IMR-90 (cell line): ENCODE measurements at places on chromosomes 11 and 22. TPM values are rescaled to one million over a fixed set of nuclear protein-coding genes. Genes with fewer than 3 reads are reported as not detected.

- DNase-seq = no peak
Observed at GRCh38 chr11:102932678-102933077, 22.9 kb downstream of the MMP13 start.

DNA sequence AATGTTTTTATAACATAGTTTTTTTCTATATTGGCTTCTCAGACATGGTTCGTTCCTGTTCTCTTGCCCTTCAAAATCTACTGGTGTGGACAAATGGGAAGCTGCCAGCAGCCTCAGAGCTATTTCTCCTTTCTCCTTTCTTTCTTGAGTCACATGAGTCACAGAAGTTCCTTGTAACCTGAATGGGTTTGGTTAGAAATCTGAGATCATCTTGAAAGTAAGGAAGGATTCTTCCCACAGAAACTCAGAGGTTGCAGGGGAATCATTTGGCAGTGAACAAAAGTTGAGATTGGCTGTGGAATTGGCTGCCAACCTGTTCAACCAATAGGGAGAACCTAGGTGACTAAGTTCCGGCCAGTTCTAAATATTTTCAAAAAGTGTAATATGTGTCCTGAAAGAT is 12.5 kb downstream of the PLET1 start:
- peak; percentile 89 for DNase-seq

- DNase-seq = no peak
Observed at GRCh38 chr11:35712533-35712932, 50.0 kb downstream of the TRIM44 start.

DNA sequence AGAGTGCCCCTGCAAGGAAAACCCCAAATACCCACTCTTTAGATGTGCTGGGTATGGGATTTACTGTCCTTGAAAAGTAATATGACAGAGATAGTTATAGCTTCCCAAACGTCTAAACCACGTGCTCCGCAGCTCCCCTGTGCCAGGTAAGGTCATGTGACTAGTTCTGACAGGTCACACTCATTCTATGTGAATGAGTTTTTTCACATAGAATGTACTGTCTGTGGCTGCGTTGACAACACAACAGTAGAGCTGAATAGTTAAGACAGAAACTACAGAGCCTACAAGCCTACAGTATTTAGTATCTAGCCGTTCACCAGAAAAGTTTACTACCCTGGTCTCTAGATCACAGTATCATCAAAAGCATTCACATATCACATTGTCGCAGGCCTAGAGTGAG is 236.2 kb downstream of the ETS1 start:
- DNase-seq = no peak

- DNase-seq = no peak
Observed at GRCh38 chr11:15912291-15912690, 444.1 kb downstream of the SOX6 start.

GRCh38 chr11:118105657-118106305 is 19.0 kb upstream of the SMIM35 start:
- DNase-seq = no peak

- DNase-seq = no peak
Observed at GRCh38 chr22:19849835-19850762, 4.6 kb downstream of the GNB1L start.

DNA sequence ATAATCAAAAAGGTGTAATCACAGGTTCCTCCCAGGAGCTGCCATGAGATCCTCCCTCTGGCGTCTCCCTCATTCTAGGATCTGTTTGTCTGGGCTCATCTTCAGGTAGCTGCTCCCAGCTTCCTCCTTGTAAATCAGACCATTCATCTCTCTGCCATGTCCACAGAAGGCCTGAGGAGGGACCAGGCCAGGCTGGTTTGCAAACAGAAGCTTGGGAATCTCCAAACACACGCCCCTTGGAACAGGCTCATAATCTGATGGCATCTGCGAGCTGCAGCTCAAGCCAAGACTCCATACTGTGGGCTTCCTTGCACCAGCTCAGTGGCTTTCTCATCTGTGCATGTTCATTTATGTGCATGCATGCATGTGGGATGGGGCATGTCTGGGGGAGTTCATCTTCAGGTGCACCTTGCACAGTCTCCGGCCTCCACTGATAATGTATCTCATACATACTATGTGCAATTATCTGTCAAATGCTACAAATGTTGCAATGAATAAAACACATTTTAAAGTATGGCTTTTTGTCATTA is 134.9 kb downstream of the NXPE2 start:
- no peak for DNase-seq

GRCh38 chr11:124898263-124898680 is 607 bp upstream of the ROBO4 start:
- peak; percentile 94 for DNase-seq

DNA sequence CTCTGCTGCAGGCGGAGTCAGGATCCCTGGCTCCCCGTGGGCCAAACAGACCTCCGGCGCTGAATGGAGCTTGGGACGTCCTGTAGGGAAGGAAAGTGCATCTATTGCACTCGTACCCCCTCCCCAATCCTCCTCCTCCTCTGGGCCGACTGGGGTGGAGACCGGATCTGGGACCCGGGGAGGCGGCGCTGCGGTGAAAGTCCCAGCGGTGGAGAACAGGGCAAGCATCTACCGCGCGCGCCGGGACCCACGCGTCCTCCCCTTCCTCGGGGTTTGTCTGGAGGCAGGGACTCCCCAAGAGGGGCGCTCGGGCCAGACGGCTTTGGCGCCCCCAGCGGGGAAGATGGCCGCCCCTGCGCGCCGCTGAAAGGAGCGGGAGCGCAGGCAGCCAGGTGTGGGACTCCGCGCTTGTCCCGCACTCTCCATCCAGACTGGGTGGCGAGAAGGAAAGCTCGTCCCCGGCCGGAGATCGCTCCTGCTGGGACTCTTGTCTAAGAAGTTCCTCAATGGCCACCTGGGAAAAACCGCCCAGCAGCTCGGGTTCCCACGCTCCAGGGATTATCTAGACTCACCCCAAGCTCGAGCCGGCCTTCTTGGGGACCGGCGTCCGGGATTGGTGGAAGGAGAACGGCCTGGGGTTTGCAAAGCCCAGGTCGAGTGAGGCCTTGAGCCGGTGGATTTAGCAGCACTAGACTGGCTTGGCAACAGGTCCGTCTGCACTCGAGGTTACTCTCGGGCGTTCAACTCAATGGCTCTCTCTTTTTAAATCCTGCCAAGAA is 718 bp downstream of the FADS2 start:
- no peak for DNase-seq

The CBLIF gene
- total RNA-seq = not detected in 2 replicates

The TENM4 gene
- total RNA-seq = 9.0 and 9.2 TPM in 2 replicates

- DNase-seq = no peak
Observed at GRCh38 chr11:19803506-19803998, 90.9 kb downstream of the NAV2 start.

The KLHL22 gene
- 25.8 and 27.1 TPM in 2 replicates for total RNA-seq

The UPK3A gene
- not detected in 2 replicates for total RNA-seq

DNA sequence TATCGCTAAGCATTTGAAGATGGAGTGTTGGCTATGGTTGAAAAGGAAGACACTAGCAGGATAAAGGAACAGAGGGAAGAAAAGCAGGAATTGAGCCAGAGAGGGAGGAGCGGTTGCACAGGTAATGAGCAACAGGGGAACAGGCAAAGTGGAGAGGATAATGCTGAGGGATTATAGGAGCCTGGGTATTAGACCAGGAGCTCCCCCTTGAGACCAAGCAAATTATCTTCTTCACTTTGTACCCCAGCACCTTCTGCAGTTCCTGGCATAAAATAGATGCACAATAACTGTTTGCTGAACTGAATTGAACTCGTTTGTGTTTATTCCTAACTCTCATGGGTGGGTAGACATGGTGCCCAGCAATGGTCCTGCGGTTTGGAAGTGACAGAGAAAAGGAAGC is 54.6 kb upstream of the OR5P2 start:
- DNase-seq = no peak

DNA sequence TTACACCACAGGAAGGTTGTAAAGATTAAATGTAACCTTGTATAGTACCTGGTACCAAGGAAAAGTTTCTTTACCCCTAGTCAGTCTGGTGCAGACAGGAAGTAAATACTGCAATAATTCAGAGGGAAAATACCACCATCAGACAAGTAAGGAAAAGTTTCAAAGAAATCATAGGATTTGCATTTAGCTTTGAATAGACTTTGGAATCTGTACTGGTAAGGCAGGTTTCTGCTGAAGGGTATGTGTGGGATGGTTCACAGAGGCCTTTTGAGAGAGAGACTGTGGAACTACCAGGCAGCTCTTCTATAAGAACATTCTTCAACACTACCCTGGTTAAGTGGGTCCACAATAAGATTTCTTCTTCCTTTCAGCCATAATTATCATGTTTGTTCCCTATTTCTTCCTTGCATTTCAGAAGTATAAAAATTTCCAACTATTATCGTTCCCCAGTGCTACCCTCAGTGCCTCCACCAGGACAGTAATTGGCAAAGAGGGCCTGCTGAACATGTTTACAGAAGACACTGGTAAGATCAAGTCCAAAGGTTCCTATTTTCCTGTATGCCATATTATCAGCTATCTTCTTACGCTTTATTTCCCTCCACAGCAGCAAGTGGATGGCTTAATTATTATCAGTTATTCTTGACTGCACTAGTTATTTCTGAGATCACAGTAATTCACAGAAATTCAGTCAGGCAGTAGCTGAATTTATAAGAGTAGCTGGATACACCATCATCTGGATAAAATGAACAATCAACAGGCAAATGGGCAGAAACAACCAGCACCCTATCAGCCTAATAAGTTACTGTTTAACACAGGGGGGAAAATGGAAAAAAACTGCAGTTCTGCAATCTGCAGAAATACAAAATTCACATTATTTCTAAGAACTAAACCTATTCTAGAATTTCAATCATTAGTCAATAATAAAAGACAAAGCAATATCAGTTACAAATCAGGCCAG is 48.5 kb downstream of the PITPNB start:
- DNase-seq = no peak

- no peak for DNase-seq
Observed at GRCh38 chr11:2202071-2202899, 30.7 kb upstream of the TH start.

DNA sequence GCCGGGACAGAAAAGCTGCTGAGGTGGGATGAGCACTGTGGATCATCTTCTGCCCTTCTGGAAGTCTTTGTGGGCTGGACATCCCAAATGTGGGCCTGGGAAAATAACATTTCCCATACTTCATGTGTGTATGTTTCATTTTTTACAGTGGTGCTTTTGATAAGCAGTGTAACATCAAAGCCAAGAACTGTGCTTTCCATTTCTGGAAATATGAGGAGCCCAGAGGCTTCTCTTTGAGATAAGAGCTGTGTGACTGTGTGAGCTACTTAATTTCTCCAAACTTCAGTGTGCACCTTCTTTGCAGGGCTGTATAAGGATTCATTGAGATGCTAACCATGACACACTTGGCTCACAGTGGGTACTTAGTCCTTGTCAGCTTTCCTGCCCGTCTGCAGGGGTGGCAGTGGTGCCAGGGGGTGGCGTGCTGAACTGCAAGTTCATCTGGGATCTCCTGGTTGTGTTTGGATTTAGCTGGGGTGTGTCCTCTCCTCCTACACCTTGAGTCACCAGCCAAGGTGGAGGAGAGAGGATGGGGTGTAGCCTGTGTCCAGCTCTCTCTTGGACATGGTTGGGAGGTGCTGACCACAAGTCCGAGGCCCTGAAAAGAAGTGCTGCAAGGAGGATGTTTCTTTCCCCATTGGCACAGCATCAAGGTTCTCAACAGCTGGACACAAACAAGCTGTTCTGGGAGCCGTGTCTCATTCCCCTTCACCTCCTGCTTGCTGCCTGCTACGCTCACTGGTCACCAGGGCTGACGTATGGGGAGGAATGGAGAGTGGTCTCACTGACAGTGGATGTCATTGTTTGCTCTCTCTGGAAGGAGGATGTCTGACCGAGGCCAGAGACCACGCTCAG is 139.4 kb downstream of the TEAD1 start:
- DNase-seq = peak; percentile 88

The INPP5J gene
- total RNA-seq = 0.28 and 0.36 TPM in 2 replicates

- peak; percentile 8 for DNase-seq
Observed at GRCh38 chr22:24950272-24950902, 2.1 kb upstream of the KIAA1671 start.

DNA sequence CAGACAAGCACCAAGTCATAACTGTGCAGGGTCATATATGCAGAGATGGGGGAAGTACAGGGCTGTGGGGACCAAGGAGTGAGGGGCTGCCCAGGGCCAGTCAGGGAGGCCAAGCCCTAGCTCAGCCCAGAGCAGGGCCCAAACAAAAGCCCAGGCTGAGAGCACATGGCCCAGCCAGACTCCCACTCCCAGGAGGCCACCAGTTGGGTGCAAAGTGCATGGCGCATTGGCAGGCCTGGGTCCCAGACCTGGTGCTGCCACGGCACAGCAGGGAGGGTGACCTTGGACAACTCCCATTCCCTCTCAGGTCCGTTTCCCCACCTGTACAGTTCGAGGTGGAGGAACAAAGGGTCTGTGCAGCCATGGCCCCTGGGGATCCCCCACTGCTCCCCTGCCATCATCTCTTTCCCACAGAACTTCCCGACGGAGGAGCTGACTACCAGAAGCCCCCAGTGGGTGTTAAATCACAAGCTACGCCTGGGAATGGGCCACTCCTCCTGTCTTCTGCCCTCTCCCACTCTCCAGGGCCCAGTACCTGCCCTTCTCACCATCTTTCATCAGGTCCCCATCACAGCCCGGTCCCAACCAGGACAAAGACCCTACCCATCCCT is 608 bp downstream of the NIPSNAP1 start:
- no peak for DNase-seq

The VWCE gene
- under 0.01 and 0.28 TPM in 2 replicates for total RNA-seq

- DNase-seq = peak; percentile 4
Observed at GRCh38 chr22:28670756-28671155, 8.9 kb downstream of the TTC28 start.

GRCh38 chr11:10377183-10377582 is 72.3 kb downstream of the ADM start:
- no peak for DNase-seq

The DNAJB7 gene
- not detected in 2 replicates for total RNA-seq

- DNase-seq = no peak
Observed at GRCh38 chr11:62882431-62882749, 1.7 kb downstream of the SLC3A2 start.

- no peak for DNase-seq
Observed at GRCh38 chr11:34558211-34558610, 44.6 kb upstream of the ELF5 start.

GRCh38 chr11:8251616-8252295 is 11.9 kb downstream of the LMO1 start:
- DNase-seq = no peak

The INS gene
- not detected in 2 replicates for total RNA-seq

The CCDC157 gene
- 0.83 and 0.90 TPM in 2 replicates for total RNA-seq

The OR51B4 gene
- total RNA-seq = not detected in 2 replicates

- peak; percentile 95 for DNase-seq
Observed at GRCh38 chr11:65506772-65507505, 8.1 kb downstream of the MALAT1 start.

The MRGPRX4 gene
- under 0.01 TPM in 1 of 2 replicates, not detected in the other for total RNA-seq

The LINC01488 gene
- not detected in 2 replicates for total RNA-seq

- DNase-seq = peak; percentile 100
Observed at GRCh38 chr11:14422052-14422813, 63.2 kb upstream of the RRAS2 start.

The OR2AT4 gene
- total RNA-seq = not detected in 2 replicates

GRCh38 chr11:120457996-120458395 is 53.6 kb upstream of the GRIK4 start:
- no peak for DNase-seq
